Activated CD4-positive, alpha-beta memory T cell treated with anti-CD3 and anti-CD28 coated beads, Interleukin-2, amount 10 ng/mL, durations not matched to agents 7 days and 5 days (primary cell): ENCODE measurements at places on chromosomes 3 and 15.

GRCh38 chr3:177932346-177932745 lies 603.9 kb upstream of the KCNMB2 start:
- no peak overlapping the region for H3K27ac ChIP-seq
- H3K27me3 ChIP-seq, result no peaks in the 10 kb centered on the region
- no peak for DNase-seq
- H3K36me3 ChIP-seq, result no peaks in the 10 kb centered on the region

GRCh38 chr3:46471371-46471914 lies 6.7 kb upstream of the LTF start:
- H3K27me3 ChIP-seq, result peaks cover 36% of the 10 kb centered on the region
- H3K36me3 ChIP-seq, result peaks cover 12% of the 10 kb centered on the region
- no peak overlapping the region for H3K27ac ChIP-seq
- peak; percentile 14 for DNase-seq

DNA sequence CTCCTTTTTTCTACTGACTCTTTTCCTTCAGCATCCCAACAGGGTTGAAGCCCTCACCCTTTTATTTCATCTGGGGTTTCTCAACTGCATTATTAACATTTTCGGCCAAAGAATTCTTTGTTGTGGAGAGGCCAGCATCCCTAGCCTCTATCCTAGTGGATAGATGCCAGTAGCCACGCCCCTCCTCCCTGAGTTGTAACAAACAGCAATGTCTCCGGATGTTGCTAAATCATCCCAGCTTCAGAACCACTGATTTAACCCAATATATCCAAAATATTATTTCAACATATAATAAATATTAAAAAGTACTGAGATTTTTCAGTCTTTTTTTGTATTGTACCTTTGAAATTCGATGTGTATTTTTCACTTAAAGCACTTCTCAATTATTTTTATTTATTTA lies 2.0 kb upstream of the RNF111 start:
- no peak for DNase-seq
- H3K4me3 ChIP-seq, result no peak overlapping the region
- H3K27ac ChIP-seq, result no peak overlapping the region
- peaks cover 9% of the 10 kb centered on the region for H3K27me3 ChIP-seq
- peaks cover 51% of the 10 kb centered on the region for H3K4me1 ChIP-seq

GRCh38 chr3:72896996-72897757 lies 9.3 kb downstream of the GXYLT2 start:
- H3K36me3 ChIP-seq, result no peaks in the 10 kb centered on the region
- H3K27ac ChIP-seq, result no peak overlapping the region
- DNase-seq, result no peak
- no peaks in the 10 kb centered on the region for H3K4me1 ChIP-seq
- H3K27me3 ChIP-seq, result peaks cover 22% of the 10 kb centered on the region

- peak overlapping the region; percentile 1 for H3K27ac ChIP-seq
- DNase-seq, result no peak
- peaks cover 29% of the 10 kb centered on the region for H3K27me3 ChIP-seq
- H3K4me1 ChIP-seq, result peaks cover 34% of the 10 kb centered on the region
Observed at GRCh38 chr3:125110876-125111480, 55.2 kb upstream of the HEG1 start.

DNA sequence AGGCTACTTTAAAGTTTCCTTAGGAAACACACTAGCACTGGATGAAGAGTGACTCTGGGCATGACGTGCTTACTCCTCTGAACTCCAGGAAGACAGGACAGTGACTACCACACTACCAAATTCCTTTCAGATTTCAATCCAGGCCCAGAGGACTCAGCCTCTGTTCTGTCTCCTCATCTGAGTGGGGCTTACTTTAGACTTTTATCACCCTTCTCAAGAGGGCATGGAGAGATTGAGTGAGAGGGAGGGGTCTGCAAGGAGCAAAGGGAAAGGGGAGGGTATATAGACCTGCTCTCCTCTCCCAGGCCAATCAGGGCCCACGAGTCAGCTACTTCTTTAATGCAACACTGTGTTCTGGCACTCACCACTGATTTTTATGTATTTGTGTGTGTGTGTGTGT lies 29.4 kb upstream of the RSL24D1 start:
- H3K27me3 ChIP-seq, result no peaks in the 10 kb centered on the region
- DNase-seq, result no peak
- no peak overlapping the region for H3K4me3 ChIP-seq

- no peak overlapping the region for H3K4me3 ChIP-seq
- H3K4me1 ChIP-seq, result no peaks in the 10 kb centered on the region
- H3K36me3 ChIP-seq, result no peaks in the 10 kb centered on the region
Observed at GRCh38 chr3:126851934-126852333, 131.0 kb upstream of the PLXNA1 start.

GRCh38 chr15:93469994-93470393 lies 381.0 kb upstream of the RGMA start:
- peaks cover 1% of the 10 kb centered on the region for H3K27me3 ChIP-seq
- no peak overlapping the region for H3K4me3 ChIP-seq
- H3K27ac ChIP-seq, result no peak overlapping the region
- H3K4me1 ChIP-seq, result no peaks in the 10 kb centered on the region

DNA sequence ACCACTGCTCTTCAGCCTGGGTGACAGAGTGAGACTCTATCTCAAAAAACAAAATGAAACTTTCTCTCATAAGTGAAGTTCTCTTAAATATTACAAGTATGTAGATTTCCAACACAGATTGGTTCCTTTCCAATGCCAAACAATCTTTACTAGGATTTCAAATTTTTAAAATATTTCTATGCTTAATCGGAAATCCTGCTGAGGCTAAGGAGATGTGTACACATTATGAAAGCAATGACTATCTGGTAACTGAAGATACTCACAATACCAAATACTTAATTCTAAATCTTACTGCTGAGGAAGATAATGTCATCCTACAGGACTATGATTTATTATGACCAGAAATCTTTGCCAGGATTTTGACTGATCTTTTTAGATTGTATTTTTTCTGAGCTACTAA lies 255.6 kb upstream of the ZNF717 start:
- no peaks in the 10 kb centered on the region for H3K4me1 ChIP-seq
- no peak overlapping the region for H3K4me3 ChIP-seq
- H3K27me3 ChIP-seq, result no peaks in the 10 kb centered on the region
- no peaks in the 10 kb centered on the region for H3K36me3 ChIP-seq
- no peak overlapping the region for H3K27ac ChIP-seq
- no peak for DNase-seq

GRCh38 chr3:81045976-81046375 lies 715.5 kb downstream of the GBE1 start:
- H3K27me3 ChIP-seq, result no peaks in the 10 kb centered on the region
- H3K36me3 ChIP-seq, result no peaks in the 10 kb centered on the region
- DNase-seq, result no peak

DNA sequence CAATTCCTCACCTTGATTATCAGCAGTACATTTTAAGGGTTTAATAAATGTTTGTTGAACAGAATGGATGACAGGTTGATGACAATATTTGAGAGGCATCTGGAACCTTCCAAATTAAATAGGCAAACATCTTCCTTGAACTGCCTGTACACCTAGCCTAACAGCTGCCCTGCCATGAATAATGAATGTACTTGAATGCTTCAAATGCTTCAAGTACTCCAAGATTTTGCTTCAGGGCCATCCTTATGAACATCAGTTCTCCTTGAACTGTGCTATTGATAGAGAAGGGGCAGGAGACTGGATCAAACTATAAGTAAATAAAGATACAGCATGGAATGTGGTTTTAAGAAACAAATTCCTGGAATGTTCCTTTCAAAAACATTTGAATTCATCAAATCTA lies 136.8 kb downstream of the CHST2 start:
- no peak overlapping the region for H3K27ac ChIP-seq
- H3K27me3 ChIP-seq, result no peaks in the 10 kb centered on the region
- no peak for DNase-seq
- no peak overlapping the region for H3K4me3 ChIP-seq
- H3K36me3 ChIP-seq, result no peaks in the 10 kb centered on the region

- H3K36me3 ChIP-seq, result no peaks in the 10 kb centered on the region
- no peak for DNase-seq
- H3K27me3 ChIP-seq, result peaks cover 2% of the 10 kb centered on the region
- no peaks in the 10 kb centered on the region for H3K4me1 ChIP-seq
Observed at GRCh38 chr3:155631323-155632019, 113.4 kb downstream of the PLCH1 start.

DNA sequence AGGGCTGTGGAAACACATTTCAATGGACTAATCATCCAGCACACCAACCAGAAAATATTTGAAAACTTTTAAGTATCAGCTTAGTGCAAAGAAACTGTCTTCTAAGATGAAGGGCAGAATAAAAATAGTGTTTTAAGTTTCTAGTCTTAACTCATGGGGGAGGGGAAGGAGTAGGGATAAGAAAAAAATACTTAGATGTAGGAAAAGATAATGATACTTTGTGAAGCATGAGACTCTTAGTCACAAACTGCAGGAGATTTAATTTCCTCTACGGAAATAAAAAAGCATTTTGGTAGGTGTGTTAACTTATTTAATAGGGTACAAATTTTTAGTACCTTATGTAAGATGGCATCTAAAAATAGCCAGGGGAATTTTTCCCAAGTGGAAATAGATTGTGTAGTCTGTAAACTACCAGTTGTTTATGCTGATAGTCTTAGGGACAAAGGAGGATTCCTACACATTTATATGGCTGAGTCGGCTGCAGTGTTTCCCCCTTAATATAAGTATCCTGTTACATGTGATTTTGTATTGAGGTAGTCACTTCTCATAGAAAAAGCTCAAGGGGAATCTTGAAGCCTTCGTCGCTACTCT lies 78.2 kb upstream of the GBE1 start:
- no peak overlapping the region for H3K27ac ChIP-seq
- DNase-seq, result no peak
- no peaks in the 10 kb centered on the region for H3K36me3 ChIP-seq
- peaks cover 6% of the 10 kb centered on the region for H3K27me3 ChIP-seq
- no peaks in the 10 kb centered on the region for H3K4me1 ChIP-seq

DNA sequence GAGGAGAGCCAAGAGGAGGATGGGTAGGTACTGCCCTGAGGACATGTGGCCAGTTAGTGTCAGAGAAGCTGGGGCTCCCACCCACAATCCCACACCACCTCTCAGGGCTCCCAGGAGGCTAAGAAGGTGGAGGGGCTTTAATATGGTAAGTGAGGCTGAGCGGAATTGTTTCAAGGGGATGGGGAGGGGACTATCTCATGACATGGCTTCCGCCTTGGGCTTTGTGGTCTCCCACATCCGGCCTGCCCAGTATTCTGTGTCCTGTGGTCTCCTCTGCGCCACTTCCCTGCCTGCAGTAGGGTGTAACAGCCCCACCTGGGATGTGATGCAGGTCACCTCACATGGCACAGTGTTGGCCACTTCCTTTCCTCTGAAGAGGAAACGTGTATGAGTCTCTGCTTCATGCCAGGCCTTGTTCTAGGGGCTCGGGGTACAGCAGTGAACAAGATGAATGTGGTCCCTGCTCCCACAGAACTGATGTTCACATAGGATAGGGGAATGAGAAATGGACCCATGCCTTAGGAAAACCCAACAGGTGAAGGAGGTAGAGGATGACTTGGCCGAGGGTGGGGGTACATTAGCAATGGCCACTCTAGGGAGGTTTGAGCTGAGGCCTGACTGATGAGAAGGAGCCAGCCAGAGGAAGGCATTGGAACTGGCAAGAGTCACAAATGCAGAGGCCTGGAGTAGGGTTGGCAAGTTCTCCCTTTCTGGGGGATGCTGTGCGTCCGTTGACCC lies 3.2 kb downstream of the NEIL1 start:
- DNase-seq, result peak; percentile 94
- H3K4me1 ChIP-seq, result peaks cover 39% of the 10 kb centered on the region
- H3K27me3 ChIP-seq, result peaks cover 23% of the 10 kb centered on the region
- peak overlapping the region; percentile 60 for H3K4me3 ChIP-seq
- H3K36me3 ChIP-seq, result peaks cover 61% of the 10 kb centered on the region

GRCh38 chr3:184639351-184639750 lies 72.5 kb downstream of the MAGEF1 start:
- peaks cover 9% of the 10 kb centered on the region for H3K27me3 ChIP-seq
- no peak for DNase-seq
- no peak overlapping the region for H3K4me3 ChIP-seq
- no peaks in the 10 kb centered on the region for H3K36me3 ChIP-seq

DNA sequence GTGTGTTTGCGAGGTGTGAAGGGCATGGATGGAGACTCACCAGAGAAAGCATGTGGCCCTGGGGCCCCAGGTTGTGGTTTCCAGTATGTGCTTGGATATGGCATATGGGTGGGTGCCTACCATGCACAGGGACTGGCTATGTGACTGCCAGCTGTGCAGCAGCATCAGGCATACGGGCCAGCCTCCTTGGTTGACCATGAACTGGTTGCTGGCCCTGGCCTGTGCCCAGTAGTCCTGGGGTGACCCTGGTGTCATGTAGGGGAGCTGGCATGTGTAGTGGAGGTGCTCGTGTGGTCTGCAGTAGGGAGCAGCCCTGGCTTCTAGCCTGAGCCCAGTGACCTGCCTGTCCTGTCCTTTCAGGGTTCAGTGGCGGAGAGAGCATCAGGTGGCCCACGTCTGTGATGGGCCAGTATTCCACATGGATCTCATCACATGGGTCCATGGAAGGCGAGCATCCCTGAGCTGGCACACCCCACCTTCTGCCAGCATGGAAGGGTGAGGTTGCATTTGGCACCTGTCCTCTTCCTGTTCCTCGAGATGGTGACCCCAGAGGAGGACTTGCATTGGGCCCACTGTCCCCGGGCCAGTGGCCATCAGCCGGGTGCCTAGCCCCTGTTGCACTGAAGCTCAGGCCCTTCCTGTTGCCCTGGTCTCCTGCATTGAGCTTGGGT lies 228.9 kb downstream of the SNRPN start:
- no peak overlapping the region for H3K4me3 ChIP-seq
- no peak overlapping the region for H3K27ac ChIP-seq
- DNase-seq, result no peak

DNA sequence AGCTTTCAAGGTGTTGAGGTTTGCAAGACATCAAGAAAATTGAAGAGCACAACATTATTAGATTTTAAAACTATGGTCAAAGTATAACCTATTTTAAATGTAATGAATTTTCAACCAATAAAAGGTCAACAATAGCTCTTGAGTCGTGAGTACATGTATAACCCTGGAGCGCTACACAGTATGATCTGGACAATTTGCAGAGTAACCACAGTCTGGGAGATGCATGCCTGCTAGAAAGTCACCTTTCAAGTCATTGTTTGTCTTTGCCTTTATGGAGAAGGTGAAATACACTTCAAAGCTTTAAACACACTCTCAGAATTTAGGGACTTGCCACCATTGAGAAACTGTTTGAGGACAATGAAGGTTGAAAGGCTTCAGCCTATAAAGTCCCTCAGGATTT lies 112.6 kb upstream of the ALCAM start:
- no peak overlapping the region for H3K27ac ChIP-seq
- no peaks in the 10 kb centered on the region for H3K4me1 ChIP-seq
- DNase-seq, result no peak
- no peak overlapping the region for H3K4me3 ChIP-seq
- H3K27me3 ChIP-seq, result no peaks in the 10 kb centered on the region

- no peak overlapping the region for H3K27ac ChIP-seq
- H3K27me3 ChIP-seq, result peaks cover 18% of the 10 kb centered on the region
- DNase-seq, result no peak
- H3K4me1 ChIP-seq, result peaks cover 10% of the 10 kb centered on the region
Observed at GRCh38 chr3:51815614-51816013, 36.6 kb upstream of the IQCF6 start.

- H3K4me3 ChIP-seq, result no peak overlapping the region
- DNase-seq, result no peak
- no peaks in the 10 kb centered on the region for H3K36me3 ChIP-seq
- no peaks in the 10 kb centered on the region for H3K27me3 ChIP-seq
- no peaks in the 10 kb centered on the region for H3K4me1 ChIP-seq
- no peak overlapping the region for H3K27ac ChIP-seq
Observed at GRCh38 chr3:175941352-175941751, 1082.2 kb downstream of the NAALADL2 start.

GRCh38 chr15:78018946-78019644 lies 58.4 kb downstream of the TBC1D2B start:
- peaks cover 67% of the 10 kb centered on the region for H3K36me3 ChIP-seq
- DNase-seq, result no peak
- H3K4me3 ChIP-seq, result no peak overlapping the region
- H3K4me1 ChIP-seq, result peaks cover 22% of the 10 kb centered on the region
- peak overlapping the region; percentile 23 for H3K27ac ChIP-seq
